ENCODE measurements at places on chromosomes 12 and 14. TPM values are rescaled to one million over a fixed set of nuclear protein-coding genes. Genes with fewer than 3 reads are reported as not detected.

Gene SERPINA12
- total RNA-seq = not detected

Gene NR1H4
- not detected for total RNA-seq

Gene MYBPC1
- total RNA-seq = not detected

Gene SDR9C7
- total RNA-seq = not detected

Gene CLSTN3
- 22.8 TPM for total RNA-seq

Gene GARIN6
- not detected for total RNA-seq

Gene PPP1R12A
- total RNA-seq = 95.7 TPM

Gene FOXJ2
- total RNA-seq = 8.5 TPM

Gene CLEC1B
- not detected for total RNA-seq

Gene VWF
- total RNA-seq = 2,070 TPM

Gene EMP1
- total RNA-seq = 448 TPM

Gene RNF212B
- not detected for total RNA-seq

Gene NRXN3
- total RNA-seq = 0.48 TPM

Gene SLC10A1
- total RNA-seq = not detected

All from vein endothelial cell (primary cell).